A549 treated with DMSO at 1 μM for 4 hours (cell line): ENCODE measurements at places on chromosomes 7 and 10. TPM values are rescaled to one million over a fixed set of nuclear protein-coding genes. Genes with fewer than 3 reads are reported as not detected.

AASS gene
- total RNA-seq, result 0.06 to 0.07 TPM in 2 of 5 replicates, not detected in the others

ADRB1 gene
- total RNA-seq, result 0.54 to 0.86 TPM (median 0.76 TPM) in 5 replicates

EN2 gene
- 0.47 to 1.3 TPM (median 0.99 TPM) in 5 replicates for total RNA-seq

CCDC146 gene
- 0.37 to 0.72 TPM (median 0.47 TPM) in 5 replicates for total RNA-seq

TAS2R3 gene
- 0.07 TPM in 1 of 5 replicates, not detected in the others for total RNA-seq

FANK1 gene
- total RNA-seq, result 2.9 to 5.7 TPM (median 4.2 TPM) in 5 replicates

WIPF3 gene
- total RNA-seq, result 0.37 to 0.61 TPM (median 0.51 TPM) in 5 replicates

ENTPD1 gene
- 0.02 to 0.05 TPM (median 0.05 TPM) in 4 of 5 replicates, not detected in the other for total RNA-seq

AMPH gene
- total RNA-seq, result 0.05 to 0.09 TPM (median 0.05 TPM) in 4 of 5 replicates, not detected in the other

RSPH10B2 gene
- 0.28 to 0.32 TPM in 2 of 5 replicates, not detected in the others for total RNA-seq
